C1 segment of cervical spinal cord (tissue), 14 donors: ENCODE measurements at places on chromosomes 5 and 9.

DNA sequence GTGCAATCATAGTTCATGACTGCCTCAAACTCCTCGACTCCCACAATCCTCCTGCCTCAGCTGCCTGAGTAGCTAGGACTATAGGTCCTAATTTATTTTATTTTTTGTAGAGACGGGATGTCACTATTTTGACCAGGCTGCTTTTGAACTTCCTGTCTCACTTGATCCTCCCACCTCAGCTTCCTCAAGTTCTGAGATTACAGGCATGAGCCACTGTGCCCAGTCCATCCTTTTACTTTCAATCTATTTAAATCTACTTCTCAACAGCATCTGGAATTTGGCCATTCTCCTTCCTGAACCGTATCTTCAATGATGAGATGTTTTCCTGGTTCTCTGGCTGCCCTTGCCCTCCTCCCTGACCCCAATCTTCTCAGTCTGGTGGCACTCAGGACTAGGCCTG lies 12.2 kb upstream of the GRIN1 start:
- no peak for DNase-seq

- no peak for DNase-seq
These were observed 127.5 kb downstream of the PPP2R2B start for GRCh38 chr5:146751054-146751453.

- no peak for DNase-seq
These were observed 738.6 kb upstream of the ZNF608 start for GRCh38 chr5:125484742-125485641.

DNA sequence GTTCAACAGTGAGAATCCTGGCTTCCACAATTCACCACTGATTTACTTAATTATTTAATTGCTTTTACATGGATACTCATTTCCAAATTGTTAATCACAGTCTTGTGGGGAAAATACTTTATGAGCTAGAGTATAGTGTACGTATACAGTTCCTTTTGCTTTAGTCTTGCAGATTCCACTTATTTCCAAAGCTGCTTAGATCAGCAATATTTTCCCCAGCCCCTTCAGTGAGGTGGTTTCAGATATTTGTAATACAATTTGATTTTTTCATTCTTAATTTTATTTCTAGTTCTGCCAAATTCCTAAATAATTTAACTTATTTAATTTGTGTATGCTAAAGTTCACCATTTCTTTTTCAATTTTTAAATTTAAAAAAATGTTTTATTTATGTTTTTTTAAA lies 40.3 kb upstream of the GABRA6 start:
- no peak for DNase-seq

- no peak for DNase-seq
These were observed 7.9 kb downstream of the MTRR start for GRCh38 chr5:7876867-7877266.

- no peak for DNase-seq
These were observed 7.0 kb downstream of the PAX5 start for GRCh38 chr9:37026931-37027581.

DNA sequence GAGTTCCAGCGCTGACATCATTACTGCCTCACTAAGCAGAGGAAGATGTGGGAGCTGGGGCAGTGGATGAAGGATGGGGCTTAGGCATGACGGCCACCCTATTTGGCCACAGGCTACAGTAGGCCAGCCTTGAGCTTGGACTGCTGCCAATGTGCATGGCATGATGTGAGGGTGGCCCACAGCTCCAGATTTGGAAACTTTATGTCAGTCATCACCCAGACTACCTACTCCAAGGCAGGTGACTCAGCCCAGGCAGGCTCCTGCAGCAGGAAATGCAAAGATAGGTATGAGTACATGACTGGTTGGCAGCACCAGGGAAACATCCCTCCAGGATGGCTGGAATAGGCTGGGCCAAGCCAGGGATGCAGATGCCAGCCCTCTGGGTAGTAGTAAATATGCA lies 303.6 kb downstream of the SPOCK1 start:
- DNase-seq, result no peak

- DNase-seq, result no peak
These were observed 1002.7 kb downstream of the CDH18 start for GRCh38 chr5:18985171-18985758.

DNA sequence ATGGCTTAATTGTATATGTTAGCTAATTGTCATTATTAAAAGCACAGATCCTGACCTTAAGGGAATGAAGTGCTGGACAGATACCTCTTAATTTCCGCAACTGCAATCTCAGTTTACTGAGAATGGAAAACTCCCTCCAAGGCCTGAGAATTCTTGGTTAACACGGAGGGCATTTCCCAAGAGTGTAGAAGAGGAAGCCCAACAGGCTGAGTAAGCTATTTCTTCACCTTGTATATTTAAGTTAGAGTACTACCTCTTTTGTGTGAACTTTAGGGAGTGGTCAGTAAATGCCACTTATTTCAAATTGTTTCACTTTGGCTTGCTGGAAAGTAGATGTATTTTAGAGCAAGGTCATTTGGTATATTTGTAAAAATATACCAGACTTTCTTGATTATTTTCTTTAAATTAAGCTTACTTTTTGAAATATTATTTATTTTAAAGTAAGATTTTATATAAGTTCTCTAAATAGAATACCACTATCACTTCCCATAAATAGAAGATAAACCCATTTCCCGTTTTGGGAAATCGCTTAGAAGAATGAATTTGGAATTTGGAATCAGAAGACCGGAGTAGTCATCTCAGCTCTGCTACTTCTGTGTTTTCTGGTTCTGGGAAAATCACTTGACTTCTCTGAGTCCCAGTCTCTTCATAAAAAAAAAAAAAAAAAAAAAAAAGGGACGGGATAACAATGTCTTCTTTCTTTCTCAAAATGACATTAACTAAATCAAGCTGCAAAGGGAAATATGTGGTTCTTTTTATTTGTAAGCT lies 26.0 kb upstream of the C9orf72 start:
- DNase-seq, result no peak
